ENCODE measurements at places on chromosomes 12 and 14.

GRCh38 chr12:123860377-123860776 is 98.3 kb downstream of the DNAH10 start:
- no peak for DNase-seq

GRCh38 chr12:112164011-112164660 is 38.8 kb downstream of the TRAFD1 start:
- no peak for DNase-seq

- DNase-seq, result no peak
These were observed 63.0 kb upstream of the VRK1 start for GRCh38 chr14:96734076-96734622.

- no peak for DNase-seq
These were observed 83.8 kb upstream of the HMGA2 start for GRCh38 chr12:65740506-65740872.
